Activated T-cell treated with anti-CD3 and anti-CD28 coated beads, Interleukin-2, amount 50 U/mL, for 72 hours (primary cell): ENCODE measurements at places on chromosomes 6 and 20. TPM values are rescaled to one million over a fixed set of nuclear protein-coding genes. Genes with fewer than 3 reads are reported as not detected.

- peaks cover 7% of the 10 kb centered on the region for H3K4me1 ChIP-seq
- no peaks in the 10 kb centered on the region for H3K36me3 ChIP-seq
- no peak overlapping the region for H3K27ac ChIP-seq
- DNase-seq, result no peak
- H3K27me3 ChIP-seq, result peaks cover 65% of the 10 kb centered on the region
- no peak overlapping the region for H3K4me3 ChIP-seq
Measured at GRCh38 chr6:169830876-169831275, 79.5 kb downstream of the ERMARD start.

- peaks cover 19% of the 10 kb centered on the region for H3K4me1 ChIP-seq
- H3K4me3 ChIP-seq, result no peak overlapping the region
- H3K36me3 ChIP-seq, result no peaks in the 10 kb centered on the region
Measured at GRCh38 chr6:137731960-137732616, 135.0 kb upstream of the TNFAIP3 start.

GRCh38 chr6:33723371-33724085 is 12.0 kb upstream of the UQCC2 start:
- H3K4me3 ChIP-seq, result no peak overlapping the region
- peaks cover 15% of the 10 kb centered on the region for H3K4me1 ChIP-seq
- H3K27me3 ChIP-seq, result peaks cover 14% of the 10 kb centered on the region

- no peaks in the 10 kb centered on the region for H3K36me3 ChIP-seq
- no peak for DNase-seq
- H3K4me3 ChIP-seq, result no peak overlapping the region
- H3K27ac ChIP-seq, result no peak overlapping the region
- no peaks in the 10 kb centered on the region for H3K4me1 ChIP-seq
Measured at GRCh38 chr20:3702611-3703391, 9.6 kb downstream of the SIGLEC1 start.

Gene FAM217A
- not detected for total RNA-seq

Gene GGTLC1
- not detected for total RNA-seq

DNA sequence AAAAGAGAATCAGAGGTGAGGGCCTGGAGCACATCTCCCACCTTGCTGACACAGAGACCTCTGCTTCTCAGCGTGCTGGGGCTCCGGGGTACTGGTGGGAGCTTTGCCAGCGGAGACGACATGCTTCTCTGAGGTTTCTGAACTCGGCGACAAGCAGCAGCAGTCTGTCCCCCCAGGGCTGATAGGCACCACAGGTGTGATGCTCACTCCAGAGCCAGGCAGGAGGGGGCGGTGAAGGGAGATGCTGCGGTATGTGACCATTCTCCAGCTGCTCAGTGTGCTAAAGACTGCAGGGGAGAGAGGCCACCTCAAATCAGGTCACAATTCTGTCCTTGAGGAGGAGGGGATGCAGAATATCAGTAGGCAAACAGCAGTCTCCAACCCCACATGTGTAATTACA is 219.9 kb downstream of the ALDH8A1 start:
- no peaks in the 10 kb centered on the region for H3K36me3 ChIP-seq
- no peak overlapping the region for H3K27ac ChIP-seq
- H3K4me1 ChIP-seq, result no peaks in the 10 kb centered on the region

Gene C20orf141
- not detected for total RNA-seq

- H3K4me3 ChIP-seq, result no peak overlapping the region
- no peak overlapping the region for H3K27ac ChIP-seq
- no peak for DNase-seq
Measured at GRCh38 chr6:168468045-168468444, 27.1 kb downstream of the SMOC2 start.

Gene CD93
- total RNA-seq, result 2.0 TPM

DNA sequence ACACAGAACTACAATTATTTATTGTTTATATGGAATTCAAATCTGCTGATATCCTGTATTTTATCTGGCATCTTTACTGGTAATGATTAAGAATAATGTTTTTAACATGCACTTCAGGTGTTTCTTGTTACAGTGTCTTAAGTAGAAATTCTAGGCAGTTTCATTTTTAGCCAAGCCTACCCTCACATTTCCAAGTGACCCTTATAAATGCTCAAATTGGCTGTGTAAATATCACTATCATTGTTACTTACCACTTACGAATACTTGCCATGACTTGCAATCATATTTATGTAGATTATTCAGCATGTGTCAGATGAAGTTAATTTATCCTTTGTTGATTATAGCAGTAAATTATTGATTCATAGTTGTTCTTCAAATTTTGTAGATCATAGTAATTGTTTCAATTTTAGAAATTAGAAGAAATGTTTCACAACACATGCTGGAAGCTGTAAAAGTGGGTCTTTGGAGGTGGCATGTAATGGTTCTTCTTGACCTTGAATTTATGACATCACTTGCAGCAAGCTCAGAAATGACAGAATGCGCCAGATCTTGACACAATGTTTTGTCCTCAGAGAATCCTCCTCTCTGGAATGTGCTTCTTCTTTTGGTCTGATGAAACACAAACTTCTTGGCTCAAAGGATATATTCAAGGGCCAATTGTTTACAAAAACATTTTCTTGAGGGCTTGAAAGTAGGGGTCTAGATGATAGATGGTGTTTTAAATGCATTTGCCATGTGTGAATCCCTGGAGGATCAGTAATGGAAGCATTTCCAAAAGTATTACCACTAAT is 471.8 kb downstream of the COL12A1 start:
- H3K27ac ChIP-seq, result no peak overlapping the region
- H3K27me3 ChIP-seq, result no peaks in the 10 kb centered on the region
- H3K4me3 ChIP-seq, result no peak overlapping the region

DNA sequence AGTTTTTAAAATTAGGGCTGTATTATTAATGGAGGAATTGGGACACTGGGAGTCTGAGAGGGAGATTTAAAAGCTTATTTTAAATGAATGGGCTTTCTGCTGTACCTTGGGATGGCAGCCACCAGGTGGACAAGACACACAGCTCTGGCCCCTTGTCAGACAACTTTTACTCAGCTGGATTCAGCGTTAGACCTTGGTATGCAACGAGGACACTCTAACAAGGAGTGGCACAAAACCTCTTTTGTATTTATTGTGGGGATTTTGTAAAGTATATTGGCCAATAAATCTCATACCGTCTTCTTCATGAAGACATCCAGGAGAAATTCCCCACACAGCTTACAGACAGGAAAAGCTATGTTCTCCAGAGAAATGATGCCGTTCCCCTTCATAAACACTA is 105.7 kb downstream of the LCA5 start:
- no peaks in the 10 kb centered on the region for H3K36me3 ChIP-seq
- H3K27me3 ChIP-seq, result no peaks in the 10 kb centered on the region
- no peak overlapping the region for H3K4me3 ChIP-seq

Gene ARMH2
- total RNA-seq, result not detected

GRCh38 chr6:57313009-57313408 is 4.4 kb upstream of the PRIM2 start:
- peaks cover 9% of the 10 kb centered on the region for H3K4me1 ChIP-seq
- H3K4me3 ChIP-seq, result no peak overlapping the region
- no peak overlapping the region for H3K27ac ChIP-seq
- peaks cover 2% of the 10 kb centered on the region for H3K36me3 ChIP-seq

Gene NEURL2
- 3.2 TPM for total RNA-seq

Gene EFCAB8
- total RNA-seq, result 2.7 TPM

Gene AHCY
- total RNA-seq, result 99.0 TPM

Gene ELOVL2
- not detected for total RNA-seq

- peaks cover 6% of the 10 kb centered on the region for H3K4me1 ChIP-seq
- peaks cover 16% of the 10 kb centered on the region for H3K36me3 ChIP-seq
- peak overlapping the region; percentile 48 for H3K27ac ChIP-seq
- H3K4me3 ChIP-seq, result no peak overlapping the region
- H3K27me3 ChIP-seq, result no peaks in the 10 kb centered on the region
Measured at GRCh38 chr6:157186785-157187181, 136.5 kb downstream of the TMEM242 start.

Gene DEFB123
- total RNA-seq, result not detected

Gene MICB
- total RNA-seq, result 18.7 TPM

Gene TMEM74B
- 0.60 TPM for total RNA-seq

DNA sequence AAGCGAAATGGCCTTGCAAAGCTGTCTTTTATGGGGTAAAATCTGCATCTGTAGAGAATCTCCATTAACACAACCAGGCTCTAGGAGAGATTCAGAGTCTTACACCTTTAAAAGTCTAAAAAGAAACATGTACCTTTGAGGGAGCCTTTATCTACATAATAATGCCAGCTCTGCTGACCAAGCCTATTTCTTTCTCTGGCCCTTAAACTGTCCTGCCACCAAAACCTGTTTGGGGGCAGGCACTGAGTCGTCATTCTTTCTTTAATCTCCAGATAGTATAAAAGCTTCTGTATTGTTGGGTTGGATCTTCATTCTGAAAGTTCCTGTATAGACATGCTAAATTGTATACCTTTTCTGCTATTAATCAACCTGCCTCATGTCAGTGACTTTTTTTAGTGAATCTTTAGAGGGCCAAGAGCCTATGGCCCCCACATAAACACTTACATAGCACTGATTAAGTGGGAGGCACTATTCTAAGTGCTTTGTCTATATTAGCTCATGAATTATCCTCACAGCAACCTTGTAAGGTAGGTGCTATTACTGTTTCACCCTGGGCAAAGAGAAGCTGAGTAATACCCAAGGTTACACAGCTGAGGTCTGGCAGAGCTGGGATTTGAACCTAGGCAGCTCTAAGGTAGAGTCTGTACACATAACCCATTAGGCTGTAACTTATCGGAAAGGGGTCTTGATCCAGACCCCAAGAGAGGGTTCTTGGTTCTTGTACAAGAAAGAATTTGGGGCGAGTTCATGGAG is 232.3 kb upstream of the DTNBP1 start:
- H3K4me1 ChIP-seq, result peaks cover 12% of the 10 kb centered on the region
- no peak for DNase-seq
- H3K27ac ChIP-seq, result no peak overlapping the region

GRCh38 chr6:113047932-113048331 is 700.8 kb downstream of the RFPL4B start:
- DNase-seq, result no peak
- H3K4me1 ChIP-seq, result no peaks in the 10 kb centered on the region
- no peak overlapping the region for H3K4me3 ChIP-seq
- H3K36me3 ChIP-seq, result no peaks in the 10 kb centered on the region
- no peak overlapping the region for H3K27ac ChIP-seq

DNA sequence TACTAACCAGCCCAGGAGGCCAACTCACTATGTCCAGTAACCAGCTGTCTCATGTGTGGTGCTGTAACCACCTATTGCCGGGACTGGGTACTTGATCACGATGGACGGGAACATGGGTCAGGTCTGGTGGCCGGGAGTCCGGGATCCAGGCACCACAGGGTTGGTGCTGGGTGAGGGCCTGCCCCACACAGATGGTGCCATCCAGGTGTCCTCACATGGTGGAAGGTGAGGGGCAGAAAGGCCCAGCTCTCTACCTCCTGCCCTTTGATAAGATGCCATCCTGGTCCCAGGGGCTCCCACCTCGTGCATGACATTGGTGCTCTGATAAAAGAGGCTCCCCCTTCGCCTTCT is 116.3 kb downstream of the TAF4 start:
- peaks cover 2% of the 10 kb centered on the region for H3K27me3 ChIP-seq
- DNase-seq, result no peak
- H3K27ac ChIP-seq, result no peak overlapping the region
- H3K36me3 ChIP-seq, result no peaks in the 10 kb centered on the region
- no peak overlapping the region for H3K4me3 ChIP-seq

Gene SEL1L2
- not detected for total RNA-seq

- H3K36me3 ChIP-seq, result no peaks in the 10 kb centered on the region
- DNase-seq, result no peak
- H3K4me3 ChIP-seq, result no peak overlapping the region
Measured at GRCh38 chr20:59774204-59774641, 159.2 kb downstream of the SYCP2 start.

- H3K4me1 ChIP-seq, result no peaks in the 10 kb centered on the region
- no peaks in the 10 kb centered on the region for H3K36me3 ChIP-seq
- peak; percentile 56 for DNase-seq
- no peak overlapping the region for H3K4me3 ChIP-seq
Measured at GRCh38 chr20:63223121-63223825, 7.3 kb upstream of the YTHDF1 start.

DNA sequence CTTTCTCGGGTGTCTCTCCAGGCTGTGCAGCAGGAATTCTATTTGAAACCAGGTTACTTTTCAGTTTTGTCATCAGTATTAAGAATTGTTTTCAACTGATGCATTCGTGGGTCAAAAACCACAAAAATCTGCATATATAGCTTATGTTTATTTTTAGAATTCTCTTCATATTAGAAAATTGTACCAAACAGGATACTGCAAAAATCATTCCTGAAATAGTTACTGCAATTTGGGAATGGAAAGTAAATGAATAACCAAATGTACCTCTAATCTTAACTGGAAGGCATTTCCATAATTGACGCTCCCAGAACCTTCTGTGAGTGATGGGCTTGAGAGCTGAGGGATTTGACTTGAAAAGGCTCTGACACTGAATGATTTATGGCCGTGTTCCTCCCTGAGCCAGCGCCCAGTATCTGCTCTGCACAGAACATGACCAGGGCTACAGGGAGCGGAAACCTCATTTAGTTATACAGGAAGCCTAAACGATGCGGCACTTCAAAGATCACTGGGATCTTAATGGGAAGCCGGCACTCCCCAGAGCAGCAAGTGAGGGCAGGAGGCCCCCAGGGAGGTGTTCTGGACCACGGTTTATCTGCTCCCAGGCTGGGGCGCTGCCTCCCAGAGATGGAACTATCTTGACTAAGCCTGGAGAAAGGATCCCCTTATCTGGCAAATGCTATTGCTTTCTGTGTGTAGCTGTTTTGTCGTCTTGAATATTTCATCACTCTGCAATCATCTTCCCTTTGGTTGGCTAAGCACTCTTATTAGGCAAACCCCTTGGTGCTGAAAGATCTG is 446.0 kb downstream of the QKI start:
- H3K36me3 ChIP-seq, result no peaks in the 10 kb centered on the region
- no peak for DNase-seq
- no peaks in the 10 kb centered on the region for H3K4me1 ChIP-seq
- no peak overlapping the region for H3K27ac ChIP-seq

GRCh38 chr6:73194744-73195143 is 30.6 kb downstream of the KHDC1L start:
- no peak overlapping the region for H3K27ac ChIP-seq
- no peaks in the 10 kb centered on the region for H3K4me1 ChIP-seq
- no peak for DNase-seq
- H3K27me3 ChIP-seq, result no peaks in the 10 kb centered on the region
- H3K36me3 ChIP-seq, result no peaks in the 10 kb centered on the region

Gene NHLRC1
- 0.14 TPM for total RNA-seq

Gene TSHZ2
- 56.7 TPM for total RNA-seq

DNA sequence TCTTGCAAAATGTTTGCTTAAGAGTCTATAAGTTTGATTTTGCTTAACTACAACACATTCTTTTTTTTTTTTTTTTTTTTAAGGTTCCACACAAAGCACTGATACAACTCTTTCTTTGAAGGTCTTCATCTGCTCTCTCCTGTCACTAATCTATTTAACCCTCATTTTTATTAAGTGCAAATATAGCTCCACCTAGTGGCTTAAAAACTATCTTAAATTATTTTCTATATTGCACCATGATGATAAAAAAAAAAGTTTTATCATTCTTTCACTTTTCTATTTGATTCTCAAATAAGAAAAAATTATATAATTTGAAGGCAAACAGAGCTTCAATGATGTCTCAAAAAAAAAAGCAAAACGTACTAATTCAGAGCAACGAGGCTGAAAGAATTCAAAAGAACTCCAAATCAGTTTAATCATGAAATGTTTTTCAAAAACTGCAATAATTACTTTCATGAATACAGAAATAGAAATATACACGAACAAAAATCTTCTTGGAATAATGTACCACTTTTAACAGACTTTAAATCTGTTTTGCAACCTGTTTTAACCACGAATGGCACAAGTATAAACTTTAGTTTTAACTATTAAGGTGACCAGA is 12.8 kb downstream of the ESF1 start:
- no peak overlapping the region for H3K27ac ChIP-seq
- no peak for DNase-seq
- H3K4me1 ChIP-seq, result peaks cover 15% of the 10 kb centered on the region
- H3K27me3 ChIP-seq, result no peaks in the 10 kb centered on the region
- H3K36me3 ChIP-seq, result peaks cover 4% of the 10 kb centered on the region

GRCh38 chr6:32603888-32604287 is 14.2 kb upstream of the HLA-DRB1 start:
- peaks cover 3% of the 10 kb centered on the region for H3K36me3 ChIP-seq
- H3K27me3 ChIP-seq, result no peaks in the 10 kb centered on the region
- peak overlapping the region; percentile 44 for H3K27ac ChIP-seq
- DNase-seq, result no peak
